ENCODE measurements at places on chromosomes 7 and 10.

- no peak for DNase-seq
Measured at GRCh38 chr10:29469481-29470354, 165.1 kb downstream of the SVIL start.

DNA sequence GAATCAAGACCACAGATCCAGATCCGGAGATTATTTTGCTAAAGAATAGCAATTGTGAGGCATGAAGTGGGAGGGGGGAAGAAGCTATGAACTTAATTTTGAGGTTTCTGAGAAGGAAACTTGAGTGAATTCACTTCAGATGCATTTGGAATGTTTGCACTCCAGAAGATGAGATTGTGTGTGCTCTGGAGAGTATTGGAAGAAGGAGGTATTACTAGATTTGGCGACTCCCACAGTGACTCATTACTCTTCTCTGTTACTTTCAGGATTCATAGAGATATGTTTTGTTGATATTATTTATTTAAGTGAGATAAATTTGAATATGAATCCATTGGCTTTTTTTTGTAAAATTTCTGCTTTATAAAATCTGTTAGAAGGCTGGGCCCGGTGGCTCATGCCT is 80.7 kb downstream of the ANKRD30A start:
- DNase-seq, result no peak

DNA sequence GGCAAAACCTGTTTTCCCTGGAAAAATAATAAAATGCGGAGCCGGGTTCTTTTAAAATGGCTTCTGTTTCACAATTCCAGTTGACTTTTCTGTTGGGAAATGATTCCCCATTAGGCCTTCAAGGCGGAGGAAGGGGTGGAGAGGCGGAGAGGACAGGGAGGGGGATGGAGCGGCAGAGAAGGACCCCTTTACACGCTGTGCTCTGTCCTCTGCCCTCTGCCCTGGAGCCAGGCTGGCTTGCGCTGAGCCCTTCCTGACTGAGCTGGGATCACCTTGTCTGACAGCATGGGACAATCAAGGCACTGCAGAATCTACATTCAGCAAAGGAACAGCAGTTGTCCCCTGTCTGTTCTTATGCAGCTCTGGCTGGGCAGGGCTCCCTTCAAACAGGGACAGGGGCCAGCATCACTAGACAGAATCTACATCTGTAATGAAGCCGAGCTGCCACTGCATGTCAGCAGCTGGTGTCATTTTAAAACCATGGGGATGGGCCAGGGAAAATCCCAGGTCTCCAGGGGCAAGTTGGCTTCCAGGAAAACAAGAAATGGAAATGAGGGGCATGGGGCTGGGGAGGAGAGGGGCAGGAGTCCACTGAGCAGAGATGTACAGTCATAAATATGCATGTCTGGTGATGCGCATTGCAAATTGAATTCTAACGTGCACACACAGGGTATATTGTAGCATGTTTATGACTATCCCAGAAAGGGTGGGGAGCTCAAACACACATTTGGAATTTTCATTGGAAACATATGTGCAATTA is 120.0 kb downstream of the MKX start:
- no peak for DNase-seq

DNA sequence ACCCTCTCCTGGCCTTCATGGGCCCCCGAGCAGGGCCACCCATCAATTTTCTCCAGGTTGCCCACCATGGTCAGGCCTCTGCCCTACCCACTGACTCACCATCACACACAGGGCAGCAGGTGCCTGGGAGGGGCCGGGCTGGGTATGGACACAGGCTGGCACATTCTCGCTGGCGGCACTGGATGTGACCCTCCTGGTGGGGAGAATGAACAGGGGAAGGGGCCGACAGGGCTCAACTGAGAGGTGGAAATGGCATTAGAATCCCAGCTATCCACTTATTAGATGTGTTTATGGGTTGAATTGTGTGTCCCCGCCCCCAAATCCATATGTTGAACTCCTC is 16.4 kb downstream of the KCP start:
- DNase-seq, result no peak

GRCh38 chr10:86446440-86446839 is 75.2 kb downstream of the WAPL start:
- DNase-seq, result no peak

DNA sequence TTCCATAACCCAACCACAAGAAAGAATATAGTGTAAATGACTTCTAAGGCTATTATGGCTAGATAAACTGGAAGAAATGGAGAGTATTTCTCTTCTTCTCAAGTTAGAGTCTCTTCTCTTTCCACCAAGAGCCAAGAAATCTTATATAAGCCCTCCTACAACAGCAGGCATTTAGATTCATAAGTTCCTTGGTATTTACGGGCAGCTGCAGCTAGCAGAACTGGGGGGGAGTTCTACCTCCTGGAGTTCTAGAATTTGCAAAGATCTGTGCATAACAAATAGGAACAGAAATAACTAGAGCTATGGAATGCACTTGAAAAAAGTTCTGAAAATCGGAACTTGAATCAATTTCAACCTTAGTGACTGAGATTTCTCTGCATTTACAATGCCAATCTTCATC is 715.2 kb upstream of the GRM3 start:
- DNase-seq, result no peak

GRCh38 chr10:51768886-51769465 is 69.6 kb upstream of the CSTF2T start:
- DNase-seq, result no peak

GRCh38 chr10:28585076-28585475 is 52.2 kb downstream of the WAC start:
- DNase-seq, result no peak

GRCh38 chr7:47327346-47327697 is 254.6 kb downstream of the TNS3 start:
- no peak for DNase-seq

DNA sequence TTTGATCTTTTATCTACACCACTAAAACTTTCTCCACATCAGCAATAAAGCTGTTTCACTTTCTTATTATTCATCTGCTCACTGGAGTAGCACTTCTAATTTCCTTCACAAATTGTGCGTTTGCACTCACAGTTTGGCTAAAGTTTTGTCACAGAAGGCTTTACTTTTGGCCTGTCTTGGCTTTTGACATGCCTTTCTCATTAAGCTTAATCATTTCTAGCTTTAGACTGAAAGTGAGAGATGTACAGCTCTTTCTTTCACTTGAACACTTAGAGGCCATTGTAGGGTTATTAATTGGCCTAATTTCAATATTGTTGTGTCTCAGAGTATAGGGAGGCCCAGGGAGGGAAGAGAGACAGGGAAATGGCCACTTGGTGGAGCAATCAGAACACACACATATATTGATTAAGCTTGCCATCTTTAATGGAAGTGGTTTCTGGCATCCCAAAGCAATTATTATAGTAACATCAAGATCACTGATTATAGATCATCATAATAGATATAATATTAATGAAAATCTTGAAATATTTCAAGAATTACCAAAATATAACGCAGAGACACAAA is 512.5 kb downstream of the ETV1 start:
- no peak for DNase-seq

- DNase-seq, result no peak
Measured at GRCh38 chr7:18064242-18064838, 36.7 kb upstream of the PRPS1L1 start.

DNA sequence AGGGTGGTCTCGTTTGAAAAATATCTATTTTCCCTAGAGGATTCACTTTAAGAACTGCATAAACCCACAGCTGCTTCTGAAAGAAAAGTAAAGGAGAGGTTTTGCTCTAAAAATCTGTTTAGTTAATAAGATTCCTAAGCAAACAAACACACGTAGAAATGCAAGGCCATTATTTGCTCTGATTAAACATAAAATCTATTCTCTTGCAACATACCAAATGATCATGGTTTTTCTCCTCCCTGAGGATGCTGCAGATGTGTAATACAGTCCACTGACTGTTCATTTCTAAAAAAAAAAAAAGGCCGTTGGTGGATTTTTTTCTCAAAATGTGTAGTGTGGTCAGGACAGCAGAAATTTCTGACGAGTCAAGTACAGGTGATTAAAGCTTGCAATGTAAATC is 98.6 kb downstream of the BUB3 start:
- DNase-seq, result no peak

GRCh38 chr10:14481752-14482151 is 151.0 kb upstream of the FRMD4A start:
- DNase-seq, result no peak

- no peak for DNase-seq
Measured at GRCh38 chr10:34241226-34242000, 573.7 kb downstream of the PARD3 start.

GRCh38 chr10:121526801-121527221 is 71.4 kb downstream of the FGFR2 start:
- no peak for DNase-seq

GRCh38 chr10:93392121-93392520 is 90.0 kb downstream of the MYOF start:
- no peak for DNase-seq

DNA sequence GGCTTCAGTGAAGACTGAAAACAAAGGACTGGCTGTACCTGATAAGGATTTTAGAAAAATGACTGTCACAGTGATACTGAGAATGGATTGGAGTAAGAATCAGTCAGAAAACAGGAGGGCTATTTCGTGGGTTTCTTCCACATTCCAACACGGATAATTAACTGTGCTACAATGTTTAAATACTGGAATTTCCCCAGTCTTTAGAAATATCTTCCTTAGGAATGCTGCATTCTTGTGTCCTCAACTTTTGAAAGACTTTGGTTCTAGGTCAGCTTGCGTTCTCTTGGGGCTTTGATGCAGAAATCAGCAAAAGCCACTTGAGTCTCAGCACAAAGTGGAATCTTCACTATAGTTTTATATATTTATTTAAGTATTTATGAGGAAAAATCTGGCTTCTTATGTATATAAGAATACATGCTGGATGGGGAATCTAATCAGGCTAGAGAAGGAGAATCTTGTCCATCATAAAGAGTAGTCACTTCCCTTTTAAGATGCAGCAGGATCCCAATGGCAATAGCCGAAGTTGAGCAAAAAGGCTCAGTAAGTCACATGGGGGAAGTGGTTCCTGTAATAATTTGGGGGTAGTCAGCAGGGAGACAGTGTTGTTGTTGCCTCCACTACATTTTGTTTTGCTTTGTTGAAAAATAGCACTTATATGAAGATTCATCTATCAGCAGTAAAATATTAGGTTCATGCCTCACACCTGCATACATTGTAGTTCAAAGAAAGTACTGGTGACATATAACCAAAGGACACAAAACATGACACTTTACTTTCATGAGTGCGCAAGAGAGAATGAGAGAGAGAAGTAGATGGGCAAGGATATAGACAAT is 86.0 kb downstream of the CH25H start:
- no peak for DNase-seq

GRCh38 chr10:102455893-102456471 is 4.6 kb upstream of the C10orf95 start:
- DNase-seq, result no peak

GRCh38 chr7:6015917-6016652 is 7.0 kb downstream of the AIMP2 start:
- peak; percentile 16 for DNase-seq

DNA sequence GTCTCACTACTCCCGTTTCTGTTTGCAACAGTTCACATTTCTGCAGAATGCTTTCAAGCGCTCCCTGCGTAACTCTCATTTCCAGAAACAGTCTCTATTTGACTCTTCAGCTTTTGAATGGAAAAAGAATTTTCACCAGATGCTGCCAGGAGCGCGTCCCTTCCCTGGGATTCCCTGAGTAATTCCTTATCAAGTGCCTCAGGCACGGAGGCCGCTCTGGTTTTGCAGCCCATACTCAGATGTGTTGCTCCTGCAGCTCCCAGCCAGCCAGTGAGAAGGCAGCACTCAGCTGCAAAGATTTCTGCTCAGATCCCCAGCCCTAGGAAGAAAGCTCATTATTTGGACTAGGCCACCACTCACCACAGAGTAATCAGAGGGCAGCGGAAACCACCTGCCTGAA is 161.1 kb upstream of the CHST15 start:
- no peak for DNase-seq

DNA sequence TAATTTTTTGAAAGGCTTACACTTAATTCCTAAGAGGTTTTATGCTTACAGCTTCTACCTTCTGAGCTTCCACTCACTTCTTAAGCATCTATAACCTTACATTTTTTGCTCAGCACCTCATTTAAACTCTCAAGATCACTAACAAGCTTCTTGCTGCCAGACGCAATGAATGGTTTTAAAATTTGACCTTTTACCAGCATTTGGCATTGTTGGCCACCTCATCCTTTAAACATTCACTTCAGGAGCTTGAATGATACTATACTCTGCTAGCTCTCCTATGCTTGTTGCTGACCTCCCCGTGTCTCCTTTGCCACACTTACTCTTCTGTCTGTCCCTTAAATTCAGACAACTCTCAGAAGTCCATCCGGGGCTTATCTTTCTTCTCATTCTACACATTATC is 37.7 kb upstream of the ODAD2 start:
- no peak for DNase-seq

DNA sequence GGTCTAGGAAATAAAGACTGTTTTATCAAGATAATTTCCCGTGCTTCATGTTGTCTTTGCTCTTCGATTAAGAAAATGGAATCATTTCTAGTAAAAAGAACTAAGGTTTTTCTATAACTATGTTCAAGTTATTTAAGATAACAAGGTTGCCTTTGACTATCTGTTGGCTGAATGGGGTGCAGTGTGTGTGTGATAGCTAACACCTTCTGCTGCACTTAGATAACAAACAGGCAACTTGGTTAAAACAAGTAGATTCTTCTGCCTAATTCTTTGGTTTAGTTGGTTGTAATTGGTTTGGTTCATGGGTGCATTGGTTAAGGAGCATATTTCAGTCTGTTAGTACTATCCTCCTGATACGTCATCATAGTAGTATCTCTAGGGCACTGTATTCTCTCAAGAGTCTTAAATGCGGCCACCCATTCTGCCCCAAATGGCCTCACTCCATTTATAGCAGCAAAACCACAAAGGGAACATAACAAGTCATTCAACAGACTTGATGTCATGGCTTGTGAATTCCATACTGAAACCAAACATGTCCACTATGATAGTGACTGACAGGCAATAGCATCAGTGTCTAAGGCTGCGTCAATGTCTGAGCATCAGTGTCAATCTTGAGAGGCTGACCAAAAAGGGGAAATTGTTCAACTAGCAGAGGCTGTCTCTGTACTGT is 55.7 kb downstream of the CCDC3 start:
- no peak for DNase-seq

- DNase-seq, result no peak
Measured at GRCh38 chr7:126840869-126841268, 411.9 kb downstream of the GRM8 start.

DNA sequence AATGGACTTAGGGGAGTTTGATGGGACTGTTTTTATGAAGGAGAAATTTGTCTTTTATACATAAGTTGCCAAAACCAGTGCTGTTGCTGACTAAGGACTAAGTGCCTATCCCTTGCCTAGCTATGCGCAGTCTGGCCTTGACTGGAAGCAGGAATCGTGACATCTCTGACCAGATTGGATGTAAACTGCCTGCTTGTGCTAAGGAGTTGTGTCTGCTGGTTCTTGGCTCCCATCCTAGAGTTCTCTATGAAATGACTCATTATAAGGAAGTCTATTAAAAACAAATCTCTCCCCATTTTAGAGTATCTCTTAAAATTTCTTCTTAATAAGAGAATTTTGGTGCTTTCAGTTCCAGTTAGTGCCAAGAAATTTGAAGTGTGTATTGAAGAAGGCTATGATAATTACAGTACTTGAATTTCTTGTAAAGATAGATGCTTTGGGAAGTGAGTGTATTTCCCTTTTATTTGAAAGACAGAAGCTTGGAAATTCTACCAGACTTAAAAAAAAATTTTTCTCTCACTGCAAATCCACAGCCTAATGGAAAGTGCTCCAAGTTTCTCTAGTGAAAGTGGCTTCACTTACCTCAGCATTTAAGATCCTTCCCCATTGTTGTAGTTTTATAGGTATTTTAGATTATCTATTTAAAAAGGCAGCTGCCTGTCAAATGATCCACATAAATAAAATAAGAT is 77.6 kb downstream of the BICC1 start:
- no peak for DNase-seq

GRCh38 chr10:52644373-52645186 is 128.0 kb downstream of the MBL2 start:
- no peak for DNase-seq

Measured in NCI-H1436 (cell line).